MCF 10A (cell line): ENCODE measurements at places on chromosomes 16 and 17.

GRCh38 chr16:90032674-90033331 lies 13.5 kb upstream of the DBNDD1 start:
- no peak for DNase-seq

GRCh38 chr16:35792516-35793285 lies 2333.3 kb downstream of the TP53TG3F start:
- no peak for DNase-seq

DNA sequence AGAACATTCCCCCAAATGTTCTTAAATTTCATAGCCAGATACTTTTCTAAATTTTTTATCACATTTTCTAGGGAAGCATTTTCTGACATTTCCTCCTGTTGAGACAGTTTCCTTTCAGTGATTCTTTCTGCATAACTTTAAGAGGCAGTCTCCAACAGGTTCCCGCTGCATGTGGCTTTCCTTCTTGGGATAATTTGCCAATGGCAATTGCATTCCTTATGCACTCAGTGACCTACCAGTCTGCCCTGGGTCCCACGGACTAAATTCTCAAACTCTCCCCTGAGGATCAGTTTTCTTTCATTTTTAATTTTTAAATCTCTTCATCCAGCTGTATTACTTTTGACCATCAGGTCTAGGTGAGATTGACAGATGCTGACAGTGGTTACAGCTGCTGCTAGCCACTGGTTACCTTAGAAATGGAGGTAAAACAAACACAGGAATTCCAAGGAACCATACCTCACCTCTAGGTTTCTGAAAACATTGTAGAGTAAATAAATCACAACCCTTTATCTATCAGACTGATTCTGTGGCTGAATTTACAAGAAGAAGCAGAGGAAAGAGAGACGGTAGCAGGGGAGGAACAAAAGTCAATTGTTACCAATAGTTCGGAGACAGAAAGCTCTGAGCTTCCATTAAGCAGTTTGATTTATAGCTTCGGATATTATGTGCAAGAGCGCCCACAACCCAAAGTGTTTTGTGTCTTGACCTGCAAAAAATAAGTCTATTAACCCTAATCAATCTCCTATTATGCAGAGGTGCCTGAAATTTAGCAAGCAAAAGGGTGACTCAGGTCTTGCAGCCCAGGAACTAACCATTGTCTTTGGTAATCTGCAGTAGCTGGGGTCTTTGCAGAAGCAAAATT lies 216.0 kb downstream of the PMP22 start:
- no peak for DNase-seq

DNA sequence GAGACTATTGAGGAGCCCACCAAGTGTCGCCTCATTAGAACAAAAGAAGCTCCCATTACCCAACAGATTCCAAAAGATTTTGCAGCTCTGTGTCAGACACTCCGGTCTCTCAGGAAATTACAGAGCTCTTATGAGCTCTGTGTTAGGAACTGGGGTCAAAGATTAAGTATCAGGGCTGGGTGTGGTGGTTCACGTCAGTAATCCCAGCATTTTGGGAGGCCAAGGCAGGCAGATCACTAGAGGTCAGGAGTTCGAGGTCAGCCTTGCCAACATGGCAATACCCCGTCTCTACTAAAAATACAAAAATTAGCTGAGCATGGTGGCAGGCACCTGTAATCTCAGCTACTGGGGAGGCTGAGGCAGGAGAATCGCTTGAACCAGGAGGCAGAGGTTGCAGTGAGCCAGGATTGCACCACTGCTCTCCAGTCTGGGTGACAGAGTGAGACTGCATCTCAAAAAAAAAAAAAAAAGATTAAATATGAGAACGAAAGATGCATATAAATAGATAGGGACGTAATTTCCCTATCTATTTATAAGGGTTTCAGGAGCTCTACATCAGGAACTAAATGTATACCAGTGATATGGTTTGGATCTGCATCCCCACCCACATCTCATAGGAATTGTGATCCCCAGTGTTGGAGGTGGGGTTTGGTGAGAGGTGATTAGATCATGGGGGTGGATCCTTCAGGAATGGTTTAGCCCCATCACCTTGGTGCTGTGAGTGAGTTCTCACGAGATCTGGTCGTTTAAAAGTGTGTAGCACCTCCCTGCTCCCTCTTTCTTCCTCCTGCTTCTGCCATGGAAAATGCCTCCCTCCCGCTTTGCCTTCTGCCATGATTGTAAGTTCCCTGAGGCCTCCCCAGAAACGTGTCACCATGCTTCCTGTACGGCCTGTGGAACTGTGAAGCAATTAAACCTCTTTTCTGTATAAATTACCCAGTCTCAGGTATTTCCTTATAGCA lies 111.4 kb downstream of the PRKCA start:
- DNase-seq = no peak

GRCh38 chr16:69481901-69482341 lies 57.5 kb downstream of the CYB5B start:
- DNase-seq = peak; percentile 73

DNA sequence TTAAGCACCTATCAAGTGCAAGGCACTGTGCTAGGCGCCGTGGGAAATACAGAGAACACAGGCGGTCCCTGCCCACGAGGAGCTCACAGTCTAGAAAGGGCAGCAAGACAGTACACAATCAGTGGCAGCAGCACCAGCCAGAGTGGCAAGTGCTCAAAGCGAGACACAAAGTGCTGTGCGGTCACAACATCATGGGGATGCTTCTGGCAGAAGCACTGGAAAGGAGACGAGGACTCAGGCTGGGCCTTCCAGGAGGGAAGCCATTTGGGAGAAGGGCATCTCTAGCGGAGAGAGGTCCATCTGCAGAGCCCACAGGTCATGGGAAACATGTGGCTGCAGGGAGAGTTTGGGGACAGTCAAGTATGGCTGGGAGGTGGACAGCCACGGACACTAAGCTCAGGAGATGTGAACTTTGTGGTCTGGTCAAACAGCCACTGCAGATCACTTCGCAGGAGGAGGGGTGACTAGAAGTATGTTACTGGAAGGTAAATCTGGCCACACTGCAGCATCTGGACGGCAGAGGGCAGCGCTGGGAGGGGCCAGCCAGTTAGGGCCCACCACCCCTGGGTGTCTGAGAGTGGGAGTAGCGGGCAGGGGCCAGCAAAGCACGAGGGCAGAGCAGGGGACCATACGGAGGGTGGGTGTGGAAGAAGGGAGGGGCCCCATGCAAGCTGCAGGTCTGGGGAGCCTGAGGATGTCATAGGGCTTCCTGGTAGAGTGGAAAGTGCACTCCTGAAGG lies 71.1 kb downstream of the N4BP1 start:
- no peak for DNase-seq

GRCh38 chr17:49646391-49647255 lies 31.3 kb downstream of the SPOP start:
- DNase-seq = peak; percentile 76

GRCh38 chr17:60168654-60169053 lies 18.9 kb downstream of the CA4 start:
- no peak for DNase-seq

GRCh38 chr16:55470533-55471371 lies 8.2 kb upstream of the MMP2 start:
- peak; percentile 82 for DNase-seq

DNA sequence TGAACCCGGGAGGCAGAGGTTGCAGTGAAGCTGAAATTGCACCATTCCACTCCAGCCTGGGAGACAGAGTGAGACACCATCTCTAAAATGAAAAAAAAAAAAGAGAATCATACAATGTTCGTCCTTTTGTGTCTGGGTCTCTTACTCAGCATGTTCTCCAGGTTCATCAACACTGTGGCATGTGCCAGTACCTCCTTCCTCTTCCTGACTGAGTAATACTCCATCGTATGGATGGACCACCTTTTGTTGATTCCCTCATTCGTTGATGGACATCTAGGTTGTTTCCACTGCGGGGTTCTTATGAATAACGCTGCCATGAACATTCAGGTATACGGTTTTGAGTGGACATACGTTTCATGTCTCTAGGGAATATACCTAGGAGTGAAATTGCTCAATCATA lies 4.1 kb upstream of the HS3ST6 start:
- DNase-seq = no peak

GRCh38 chr16:31382485-31383161 lies 10.5 kb upstream of the ITGAD start:
- DNase-seq = peak; percentile 60

DNA sequence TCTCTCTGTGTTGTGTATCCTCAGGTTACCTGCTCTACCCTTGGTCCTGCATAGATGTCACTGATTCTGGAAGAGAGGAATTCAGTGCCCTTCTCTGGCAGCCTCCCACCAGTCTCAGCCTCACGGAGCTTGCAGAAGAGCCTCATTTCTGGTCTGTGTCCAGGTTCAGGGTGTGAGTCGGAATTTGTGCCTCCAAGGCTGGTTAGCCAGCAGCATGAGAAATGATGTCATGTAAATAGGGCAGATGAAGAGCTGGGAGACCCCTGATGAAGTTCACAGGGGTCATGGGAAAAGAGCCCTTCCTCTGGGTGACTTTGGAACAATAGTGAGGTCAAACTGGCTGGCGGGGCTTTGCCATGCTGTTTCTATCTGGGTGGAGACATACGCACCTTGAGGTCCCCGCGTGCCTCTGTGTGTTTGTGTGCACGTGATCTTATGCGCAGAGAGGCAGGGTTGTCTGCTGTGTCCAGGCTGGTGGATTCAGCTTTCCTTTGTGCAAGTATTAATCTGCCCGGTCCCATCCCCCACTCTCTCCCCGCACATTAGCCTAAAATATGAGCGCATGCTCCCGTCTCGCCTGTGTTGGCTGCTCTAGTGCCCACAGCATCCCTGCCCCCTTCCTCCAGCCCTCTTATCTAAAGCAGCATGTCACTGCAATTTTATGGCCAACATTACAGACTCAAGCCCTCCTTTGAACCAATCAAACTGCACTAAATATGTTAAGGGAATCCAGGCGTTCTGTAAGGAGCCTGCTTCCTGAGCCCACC lies 256.3 kb upstream of the ZFHX3 start:
- no peak for DNase-seq

DNA sequence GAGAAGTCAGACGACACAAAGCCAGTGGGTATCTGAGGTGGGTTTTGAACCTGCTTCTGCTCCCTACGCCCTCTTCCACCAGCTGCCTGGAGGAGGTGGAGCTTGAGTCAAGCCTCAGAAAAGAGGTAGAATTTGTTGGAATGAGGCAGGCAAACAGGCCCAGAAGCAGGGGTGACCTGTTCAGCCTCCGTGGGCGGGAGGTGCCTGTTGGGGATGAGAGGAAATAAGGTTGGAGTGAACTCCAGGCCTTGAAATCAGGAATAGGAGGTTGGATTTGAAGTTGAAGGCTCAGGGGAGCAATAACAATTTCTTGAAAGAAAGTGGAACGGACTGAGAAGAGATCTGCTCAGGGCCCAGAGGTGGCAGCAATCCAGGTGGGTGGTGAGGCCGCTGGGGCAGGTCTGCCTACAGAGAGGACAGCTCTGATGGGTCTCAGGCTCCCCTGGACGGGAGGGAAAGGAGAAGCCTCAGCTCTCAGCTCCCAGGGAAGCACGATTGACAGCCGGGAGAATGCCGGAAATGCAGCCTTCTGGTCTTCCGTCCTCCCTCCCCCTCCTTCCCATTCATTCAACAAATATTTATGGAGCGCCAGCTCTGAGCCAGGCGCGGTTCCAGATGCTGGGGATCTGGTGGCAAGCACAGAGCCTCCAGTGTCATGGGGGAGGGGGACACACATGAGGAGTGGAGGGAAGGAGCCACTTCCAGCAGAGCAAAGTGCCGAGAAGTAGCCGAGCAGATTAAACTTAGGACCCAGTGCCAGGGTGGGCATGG lies 61.9 kb upstream of the CIBAR2 start:
- peak; percentile 59 for DNase-seq

- peak; percentile 69 for DNase-seq
These were observed 50.4 kb downstream of the OR1D5 start for GRCh38 chr17:3012926-3013581.

- no peak for DNase-seq
These were observed 227.8 kb upstream of the C16orf82 start for GRCh38 chr16:26838931-26839330.

DNA sequence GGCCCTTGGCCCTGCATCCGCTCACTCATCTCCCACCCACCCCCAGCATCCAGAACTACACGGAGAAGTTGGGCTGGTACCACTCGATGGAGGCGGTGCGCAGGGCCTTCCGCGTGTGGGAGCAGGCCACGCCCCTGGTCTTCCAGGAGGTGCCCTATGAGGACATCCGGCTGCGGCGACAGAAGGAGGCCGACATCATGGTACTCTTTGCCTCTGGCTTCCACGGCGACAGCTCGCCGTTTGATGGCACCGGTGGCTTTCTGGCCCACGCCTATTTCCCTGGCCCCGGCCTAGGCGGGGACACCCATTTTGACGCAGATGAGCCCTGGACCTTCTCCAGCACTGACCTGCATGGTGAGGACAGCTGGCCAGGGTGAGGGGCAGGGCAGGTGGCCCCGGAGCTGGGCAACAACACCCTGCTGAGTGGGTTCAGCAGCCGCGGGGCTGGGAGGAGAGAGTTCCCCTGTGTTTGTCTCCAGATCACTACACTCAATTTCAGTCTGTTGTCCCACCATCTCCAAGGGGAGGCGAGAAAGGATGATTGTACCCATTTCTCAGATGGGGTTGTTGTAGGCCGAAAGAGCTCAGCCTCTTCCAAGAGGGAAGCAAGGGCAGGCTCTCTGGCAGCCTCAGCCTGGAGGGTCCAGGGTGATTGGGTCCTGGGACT lies 14.4 kb downstream of the MMP15 start:
- DNase-seq = no peak

DNA sequence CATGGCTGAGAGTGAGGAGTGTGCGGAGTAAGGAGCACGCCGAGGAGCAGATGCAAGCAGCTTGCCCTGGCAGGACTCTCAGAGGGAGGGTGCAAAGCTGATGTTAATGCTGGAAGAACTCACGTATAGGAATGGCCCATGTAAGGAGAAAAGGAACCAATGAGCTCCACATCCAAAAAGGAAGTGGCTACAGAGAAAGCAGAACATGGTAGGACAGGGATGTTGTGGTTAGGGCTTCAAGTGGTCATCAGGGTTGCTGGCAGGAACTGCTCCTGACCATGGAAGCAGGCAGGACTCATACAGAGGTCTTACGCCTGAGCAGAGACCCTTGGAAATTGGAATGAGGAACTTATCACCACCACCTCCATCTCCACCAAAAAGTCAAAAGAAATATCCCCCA lies 5.2 kb downstream of the MYO1D start:
- DNase-seq = no peak

- DNase-seq = no peak
These were observed 82.6 kb downstream of the C16orf78 start for GRCh38 chr16:49455991-49456745.
